ENCODE measurements at places on chromosomes 5 and 9.
A peak's percentile ranks its signal among the peaks of the same experiment; 100 is the strongest.

DNA sequence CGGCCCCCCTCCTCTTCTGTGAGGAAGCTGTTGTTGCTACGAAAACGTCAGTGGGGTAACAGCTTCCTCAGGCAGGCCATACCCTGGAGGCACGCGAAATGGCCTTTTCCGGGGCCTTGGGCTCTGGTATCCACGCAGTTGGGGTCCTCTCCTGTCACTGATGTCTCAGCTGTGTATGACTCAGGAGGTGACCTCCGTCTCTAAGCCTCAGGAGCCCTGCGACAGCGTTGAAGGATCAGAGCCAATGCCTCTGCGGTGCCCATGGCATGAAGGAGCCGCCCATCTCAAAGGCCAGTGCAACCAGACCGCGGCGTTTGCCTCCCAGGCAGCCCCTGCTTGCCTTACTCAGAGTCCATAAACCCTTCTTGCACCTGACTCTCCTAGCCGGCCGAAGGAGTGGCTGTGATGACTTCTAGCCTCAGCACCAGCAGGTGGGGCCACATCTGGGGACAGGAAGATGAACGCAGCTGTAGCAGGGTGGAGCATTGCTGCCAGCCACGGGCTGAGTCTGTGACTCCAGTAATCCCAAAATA is 1.0 kb upstream of the MXD3 start:
- no peak for DNase-seq

GRCh38 chr9:129623331-129623730 is 2.4 kb upstream of the C9orf50 start:
- no peak for DNase-seq

- no peak for DNase-seq
Observed at GRCh38 chr5:124895236-124895635, 148.8 kb upstream of the ZNF608 start.

GRCh38 chr5:115309751-115310370 is 13.4 kb upstream of the CCDC112 start:
- DNase-seq: no peak

- no peak for DNase-seq
Observed at GRCh38 chr9:116712781-116713180, 25.7 kb downstream of the TRIM32 start.

GRCh38 chr9:76701441-76702039 is 62.7 kb upstream of the PCA3 start:
- DNase-seq: no peak

GRCh38 chr9:97767891-97768290 is 70.8 kb upstream of the XPA start:
- no peak for DNase-seq

GRCh38 chr9:122125158-122125508 is 32.0 kb upstream of the TTLL11 start:
- DNase-seq: peak; percentile 75

DNA sequence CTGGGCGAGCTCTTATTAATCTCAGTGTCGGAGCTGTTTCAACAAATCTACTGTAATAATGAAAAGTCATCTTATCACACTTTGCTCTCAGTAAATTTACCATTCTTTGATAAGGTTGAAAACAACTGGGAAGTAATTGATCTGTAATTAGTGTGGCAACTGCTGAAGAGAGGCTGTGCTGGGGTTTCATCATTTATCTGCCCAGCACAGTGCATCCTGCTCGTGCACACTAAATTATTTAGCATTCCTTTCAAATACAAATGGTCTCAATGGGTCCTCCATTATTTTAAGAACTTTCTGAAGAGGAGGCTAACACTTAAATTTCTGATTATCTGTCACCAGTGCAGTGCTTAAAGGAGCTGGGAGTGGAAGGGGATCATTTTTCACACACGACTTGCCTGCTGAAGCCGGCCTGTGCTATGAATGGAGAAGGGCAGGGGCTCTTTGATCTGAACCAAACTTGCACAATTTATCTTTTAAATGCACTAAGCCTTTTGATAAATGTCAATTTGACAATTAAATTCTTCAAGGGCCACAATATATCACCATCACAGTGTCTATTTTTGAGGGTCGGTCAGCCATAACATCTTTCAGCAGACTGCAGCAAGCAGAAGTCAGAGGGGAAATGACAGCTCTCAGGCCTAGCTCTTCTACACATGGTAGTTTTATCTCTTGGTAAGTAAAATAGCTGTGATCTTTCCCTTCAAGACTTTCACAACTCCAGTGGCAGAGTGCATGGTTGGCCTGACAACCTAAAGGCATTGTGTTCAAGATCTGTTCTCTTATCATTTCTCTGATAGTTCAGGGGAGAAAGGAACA is 106.4 kb upstream of the EFNA5 start:
- no peak for DNase-seq

GRCh38 chr9:124366476-124367220 is 48.6 kb downstream of the PSMB7 start:
- DNase-seq: no peak

GRCh38 chr5:35341189-35341588 is 110.9 kb upstream of the PRLR start:
- DNase-seq: no peak

GRCh38 chr5:179805070-179805528 is 1.6 kb downstream of the MGAT4B start:
- no peak for DNase-seq

DNA sequence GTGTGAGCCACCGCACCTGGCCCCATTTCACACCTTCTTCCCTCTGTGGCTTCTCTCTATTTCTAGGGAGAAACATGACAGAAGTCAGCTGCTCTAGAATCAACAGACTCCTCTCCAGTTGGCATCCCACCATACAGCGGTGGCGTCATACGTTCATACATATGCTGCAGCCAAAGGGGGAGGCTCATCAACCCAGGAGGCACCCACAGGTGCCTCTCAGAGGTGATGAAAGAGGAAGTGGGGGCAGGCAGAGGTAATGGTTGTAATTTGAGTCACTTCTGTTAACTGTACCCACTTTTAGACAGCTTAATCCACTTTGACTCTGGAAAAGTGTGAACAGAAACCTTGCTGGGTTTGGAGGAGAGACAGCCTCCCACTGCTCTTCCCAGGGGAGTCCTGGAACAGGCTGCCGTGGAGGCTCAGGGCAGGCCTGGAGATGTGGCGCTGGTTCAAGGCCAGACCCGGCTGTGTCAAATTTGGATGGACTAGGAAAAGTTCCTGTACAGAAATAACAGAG is 47.3 kb upstream of the SUB1 start:
- DNase-seq: peak; percentile 39

- no peak for DNase-seq
Observed at GRCh38 chr9:115144706-115145105, 26.7 kb upstream of the TNC start.

- DNase-seq: no peak
Observed at GRCh38 chr5:2183154-2184025, 300.7 kb upstream of the IRX4 start.

GRCh38 chr9:98144631-98145030 is 25.6 kb upstream of the TRIM14 start:
- no peak for DNase-seq

GRCh38 chr5:1827025-1827885 is 26.0 kb downstream of the NDUFS6 start:
- DNase-seq: no peak

DNA sequence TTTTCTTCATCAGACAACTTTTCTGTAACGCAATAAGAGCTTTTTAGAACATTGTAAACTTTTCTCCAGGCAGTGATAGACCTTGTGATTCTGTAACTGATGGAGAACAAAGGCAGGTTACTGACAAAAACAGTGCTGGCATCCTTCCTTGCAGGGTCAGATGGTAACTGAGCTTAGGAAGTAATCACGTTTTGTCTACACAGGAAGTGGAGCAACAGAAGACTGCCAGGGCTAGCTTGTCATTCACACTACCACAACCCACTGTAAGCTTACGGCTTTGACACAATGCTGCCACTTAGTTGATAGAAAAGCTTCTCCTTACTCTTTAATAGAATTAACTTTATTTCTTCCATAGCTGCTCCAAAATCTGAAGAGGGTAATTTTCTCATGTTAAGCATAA is 46.8 kb downstream of the FBN2 start:
- no peak for DNase-seq

DNA sequence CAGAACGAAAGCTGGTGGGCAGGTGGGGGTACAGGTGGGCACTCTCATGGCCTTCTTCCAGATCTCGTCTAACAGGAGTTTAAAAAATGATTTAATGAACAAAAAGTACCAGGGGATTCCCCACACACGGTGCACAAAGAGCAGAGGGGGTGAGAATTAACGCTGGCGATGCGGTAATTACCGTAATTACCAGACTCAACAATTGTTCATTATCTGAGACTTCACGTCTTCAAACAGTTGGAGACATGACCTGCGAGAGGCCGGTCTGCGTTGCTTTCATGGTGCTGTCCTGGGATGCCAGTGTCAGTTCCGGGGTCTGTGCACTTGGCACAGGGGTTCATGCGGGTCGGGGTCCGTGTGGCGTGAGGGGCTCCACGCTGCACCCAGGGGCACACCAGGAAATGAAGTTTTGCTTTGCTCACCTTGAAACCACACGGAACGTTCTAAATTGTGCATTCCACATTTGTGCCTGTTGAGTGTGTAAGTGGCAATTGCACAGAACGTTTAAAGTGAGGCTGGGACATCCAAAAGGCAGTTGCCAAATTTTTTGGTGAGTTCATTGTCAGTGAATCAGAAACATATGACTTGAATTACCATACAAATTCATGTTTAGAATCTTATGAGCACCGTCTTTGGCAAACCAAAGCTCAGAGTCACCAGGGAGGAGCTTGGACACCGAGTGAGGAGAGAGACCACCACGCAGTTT is 256.4 kb upstream of the IRX1 start:
- DNase-seq: no peak

- DNase-seq: no peak
Observed at GRCh38 chr5:75558981-75559632, 47.4 kb downstream of the POLK start.

DNA sequence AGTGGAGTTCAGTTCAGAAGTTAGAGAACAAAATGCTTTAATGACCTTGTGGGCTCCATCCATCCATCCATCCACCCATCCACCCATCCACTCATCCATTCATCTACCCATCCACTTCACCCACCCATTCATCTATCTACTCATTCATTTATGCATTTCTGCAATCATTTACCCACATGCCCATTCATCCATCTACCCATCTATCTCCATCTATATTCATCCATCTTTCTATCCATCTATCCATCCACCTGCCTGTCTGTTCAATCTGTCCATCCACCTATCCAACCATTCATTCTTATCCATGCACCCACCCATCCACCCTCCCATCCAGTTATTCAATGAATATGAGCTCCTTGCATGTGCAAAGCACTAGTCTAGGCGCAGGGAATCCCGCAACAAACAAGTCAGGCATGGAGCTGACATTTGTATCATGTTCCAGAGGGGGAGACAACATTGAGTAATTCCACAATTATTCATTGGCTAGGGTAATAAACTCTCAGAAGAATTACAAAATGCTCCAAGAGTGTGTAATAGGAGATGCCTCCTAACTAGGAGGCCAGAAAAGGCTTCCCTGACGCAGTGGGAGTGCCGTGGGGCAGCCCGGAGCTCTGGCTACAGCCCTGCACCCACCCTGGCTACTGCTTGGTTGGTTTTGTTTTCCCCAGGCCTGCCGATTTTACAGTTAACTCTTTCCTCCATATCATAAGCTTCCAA is 211.2 kb downstream of the NXNL2 start:
- no peak for DNase-seq

DNA sequence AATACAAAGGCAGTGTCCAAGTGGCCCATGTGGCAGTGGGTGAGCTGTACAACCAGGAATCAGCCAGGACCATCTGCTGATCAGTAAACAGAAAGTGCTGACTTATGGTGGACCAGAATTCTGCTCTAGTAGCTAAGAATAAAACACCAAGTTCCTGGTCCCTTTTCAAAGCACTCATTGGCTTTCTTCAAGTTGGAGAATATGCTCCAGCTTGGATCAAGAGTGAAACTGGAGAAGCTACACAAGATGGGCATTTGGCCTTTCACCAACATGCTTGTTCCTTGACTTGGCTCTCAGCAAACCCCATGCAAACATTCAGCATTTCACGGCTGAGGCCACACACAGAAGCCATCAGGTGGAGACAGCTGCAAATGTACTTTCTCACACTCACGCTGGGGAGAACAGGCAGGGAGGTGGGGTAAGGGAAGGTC is 32.1 kb downstream of the MARCHF3 start:
- no peak for DNase-seq

DNA sequence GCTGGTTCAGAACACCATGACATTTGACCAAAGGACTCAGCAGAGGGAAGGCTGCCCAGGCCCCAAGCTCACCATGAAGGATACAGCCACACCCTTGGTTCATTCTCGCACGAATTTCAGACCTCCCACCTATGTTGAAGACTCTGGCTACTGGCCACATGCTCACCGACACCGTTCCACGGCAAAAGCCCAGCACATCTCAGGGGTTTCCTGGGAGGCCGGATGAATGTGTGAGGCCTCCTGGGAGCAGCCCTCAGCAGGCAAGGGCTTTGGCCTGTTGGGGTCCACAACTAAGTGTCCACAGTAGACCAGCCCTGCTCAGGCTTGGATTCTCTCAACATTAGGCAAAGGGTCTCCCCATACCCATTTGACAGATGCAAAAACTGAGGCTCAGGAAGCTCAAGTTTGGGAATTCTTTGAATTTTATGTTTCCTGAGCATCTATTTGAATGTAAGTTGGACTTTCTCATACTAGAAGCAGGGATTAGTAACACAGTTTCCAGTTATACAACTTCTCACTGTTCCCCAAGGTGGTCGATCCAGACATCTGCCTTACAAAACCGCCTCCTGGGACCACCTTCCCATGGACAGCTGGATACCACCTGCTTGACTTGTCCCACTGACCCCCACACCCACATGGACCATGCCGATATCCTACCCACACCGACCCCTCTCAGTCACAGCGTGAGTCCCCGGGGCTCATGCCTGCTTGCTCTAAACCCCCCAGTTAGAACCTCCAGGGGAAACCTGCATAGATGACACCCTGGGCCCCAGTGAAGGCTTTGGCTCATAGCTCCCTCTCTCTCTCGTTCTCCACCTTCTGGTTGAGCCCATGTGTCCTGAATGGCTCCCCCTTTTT is 27.9 kb downstream of the CCT5 start:
- DNase-seq: no peak

DNA sequence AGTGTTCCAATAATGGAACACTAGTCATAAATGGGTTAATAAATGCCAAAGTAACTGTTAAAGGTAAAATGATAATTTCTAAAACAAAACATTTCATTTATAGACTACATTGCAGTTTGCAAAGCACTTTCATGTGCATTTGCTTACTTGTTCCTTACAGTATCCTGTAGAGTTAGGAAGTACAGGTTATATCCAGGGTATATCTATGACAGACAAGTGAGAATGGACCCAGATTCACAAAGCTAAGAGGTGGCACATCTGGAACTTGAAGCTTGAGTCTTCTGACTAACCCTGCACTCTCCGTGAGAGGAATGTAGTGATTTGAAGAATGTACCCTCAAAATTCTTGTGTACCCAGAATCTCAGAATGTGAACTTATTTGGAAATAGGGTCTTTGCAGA is 121.4 kb downstream of the FER start:
- no peak for DNase-seq

GRCh38 chr5:57302643-57303042 is 128.8 kb downstream of the GPBP1 start:
- no peak for DNase-seq

All from activated CD4-positive, alpha-beta T cell treated with anti-CD3 and anti-CD28 coated beads, Interleukin-2, amount 50 U/mL, for 4 hours (primary cell).